Hematopoietic multipotent progenitor cell treated with erythropoietin and hydrocortisone succinate and interleukin-3 and kit ligand, for 15 days (in vitro differentiated cells): ENCODE measurements at places on chromosomes 7 and 10.

- DNase-seq = no peak
These were observed 128.5 kb upstream of the TNS3 start for GRCh38 chr7:47710201-47710935.

DNA sequence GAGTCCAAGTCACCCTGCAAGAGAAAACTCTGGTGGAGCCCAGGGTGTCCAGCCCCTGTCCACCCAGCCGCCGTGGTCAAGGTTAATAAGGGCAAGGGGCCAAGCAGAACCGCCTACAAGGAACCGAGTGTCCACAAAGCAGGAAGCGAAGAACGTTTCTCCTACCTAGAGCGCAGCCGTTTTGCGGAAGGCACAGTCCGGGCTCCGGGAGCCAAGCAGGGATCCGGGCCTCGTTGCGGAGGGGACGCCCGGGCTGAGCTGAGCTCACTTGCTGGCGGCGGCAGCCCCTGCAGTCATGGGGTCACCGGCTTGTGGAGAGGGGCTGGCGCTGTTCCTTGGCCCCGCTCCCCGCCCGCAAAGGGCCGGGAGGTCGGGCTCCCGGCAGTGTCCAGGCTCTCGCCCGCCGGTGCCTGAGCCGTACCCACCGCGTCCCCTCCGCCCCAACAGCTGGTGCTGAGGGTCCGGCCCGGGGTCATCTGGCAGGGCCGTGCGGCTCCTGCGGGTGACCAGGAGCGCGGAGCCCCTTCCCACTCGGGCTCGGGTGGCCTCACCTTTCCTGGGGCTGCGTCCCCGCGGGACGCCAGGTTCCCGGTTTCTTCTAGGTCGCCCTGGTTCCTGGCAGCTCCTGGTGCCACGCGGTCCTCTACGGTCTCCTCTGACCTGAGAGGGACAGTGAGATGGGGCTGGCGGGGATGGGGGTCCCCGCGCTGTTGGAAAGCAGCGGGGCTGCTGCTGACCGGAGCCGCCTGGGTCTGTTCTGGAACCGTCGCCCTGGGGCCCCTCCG, 14.0 kb upstream of the ZNF273 start:
- no peak for DNase-seq

DNA sequence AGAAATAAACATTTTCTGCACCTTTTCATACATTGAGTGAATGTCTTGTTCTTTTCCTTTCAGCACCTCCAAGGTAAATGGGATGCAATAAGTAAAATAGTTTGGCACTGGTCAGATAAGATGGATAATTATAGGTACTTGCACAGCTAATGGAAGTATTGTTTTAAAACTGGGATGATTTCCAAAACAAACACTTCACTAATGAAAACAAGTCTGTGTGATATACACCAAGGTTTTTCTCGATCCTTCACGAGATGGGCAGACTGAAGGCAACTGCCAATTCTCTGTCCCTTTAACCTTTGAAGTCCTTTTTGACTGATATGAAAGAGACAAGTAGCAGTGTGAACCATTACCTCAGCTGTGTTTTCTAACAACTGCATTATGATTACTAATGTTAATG, 423.8 kb downstream of the GFRA1 start:
- no peak for DNase-seq

DNA sequence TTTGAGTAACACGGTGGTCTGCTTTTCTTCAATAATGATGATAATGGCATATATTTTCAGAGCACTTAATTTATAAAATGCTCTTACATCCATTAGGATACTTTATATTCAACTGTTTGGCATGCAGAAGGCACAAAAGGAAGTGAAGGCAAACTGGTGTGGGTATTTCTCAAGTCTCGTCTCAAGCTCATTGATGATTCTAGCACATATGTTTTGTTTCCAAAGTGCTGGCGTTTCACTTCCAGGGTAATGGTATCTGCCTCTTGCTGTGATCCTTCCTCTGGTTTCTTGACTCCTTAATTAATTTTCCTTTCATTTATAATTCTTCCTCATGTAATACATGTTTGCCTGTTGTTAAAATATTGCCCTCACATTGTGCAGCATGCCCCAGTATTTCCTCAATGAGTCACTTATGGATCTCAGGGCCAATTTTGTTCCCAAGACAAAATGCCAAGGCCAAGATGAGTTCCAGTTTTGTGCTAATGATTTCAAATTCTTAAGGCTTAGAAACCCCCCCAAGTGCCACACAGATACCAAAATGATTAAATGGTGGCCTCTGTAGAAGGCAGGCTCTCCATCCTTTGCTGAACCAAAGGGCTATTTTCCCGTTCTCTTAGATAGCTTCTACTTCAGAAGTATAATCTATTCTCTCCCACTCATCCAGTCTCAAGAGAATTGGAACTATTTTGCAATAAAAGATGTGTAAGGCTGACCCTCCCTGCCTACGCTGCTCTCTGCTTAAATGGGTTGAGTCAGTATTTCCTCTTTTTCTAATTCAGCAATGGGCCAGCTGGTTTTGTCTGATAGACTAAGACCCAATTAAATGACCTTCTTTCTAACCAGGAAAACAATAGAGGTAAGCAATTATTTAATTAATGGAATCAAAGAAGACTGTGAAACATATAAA, 171.2 kb downstream of the ZNF365 start:
- no peak for DNase-seq
